ENCODE measurements at places on chromosomes 3 and 15.

DNA sequence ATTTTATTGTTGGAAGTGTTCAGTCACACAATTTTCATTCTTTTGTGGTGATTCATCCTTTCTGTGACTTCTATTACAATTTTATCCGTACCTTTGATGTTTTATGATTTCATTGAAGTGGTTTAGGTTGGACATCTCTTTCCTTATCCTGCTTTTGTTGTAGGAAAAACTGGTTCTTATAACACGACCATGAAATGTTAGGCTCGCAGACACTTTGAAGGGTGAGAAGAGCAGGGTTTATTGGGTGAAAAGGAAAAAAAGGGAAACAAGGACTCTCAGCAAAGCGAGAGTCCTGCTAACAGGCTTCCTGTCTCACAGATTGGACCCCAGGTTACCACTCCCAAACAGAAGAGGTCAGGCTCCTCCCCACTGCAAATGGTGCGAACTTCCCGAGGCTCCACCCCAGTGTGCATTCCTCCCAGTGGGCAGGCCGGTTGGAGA is 257.4 kb downstream of the STXBP5L start:
- no peak for DNase-seq

DNA sequence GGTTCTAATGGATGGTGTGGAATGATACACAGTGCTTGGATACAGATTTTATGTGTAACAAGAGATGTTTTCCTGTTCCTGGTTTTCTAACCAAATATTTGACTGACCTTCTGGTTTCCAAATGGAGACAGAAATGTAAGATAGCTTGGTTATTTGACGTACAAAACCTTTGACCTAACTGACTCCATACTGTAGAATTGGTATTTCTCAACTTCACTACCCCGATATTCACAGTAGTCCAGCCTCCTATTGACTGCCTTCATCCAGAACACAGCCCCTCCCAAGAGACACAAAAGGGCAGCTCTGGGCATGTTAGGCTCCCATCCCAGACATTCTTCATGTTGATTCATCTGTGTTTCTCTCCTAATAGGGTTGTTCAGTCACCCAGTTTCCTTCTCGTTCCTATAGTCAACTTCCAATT is 33.4 kb downstream of the MYO1E start:
- DNase-seq = peak; percentile 82

GRCh38 chr15:34753236-34753894 is 1.4 kb downstream of the GJD2 start:
- DNase-seq = peak; percentile 59

DNA sequence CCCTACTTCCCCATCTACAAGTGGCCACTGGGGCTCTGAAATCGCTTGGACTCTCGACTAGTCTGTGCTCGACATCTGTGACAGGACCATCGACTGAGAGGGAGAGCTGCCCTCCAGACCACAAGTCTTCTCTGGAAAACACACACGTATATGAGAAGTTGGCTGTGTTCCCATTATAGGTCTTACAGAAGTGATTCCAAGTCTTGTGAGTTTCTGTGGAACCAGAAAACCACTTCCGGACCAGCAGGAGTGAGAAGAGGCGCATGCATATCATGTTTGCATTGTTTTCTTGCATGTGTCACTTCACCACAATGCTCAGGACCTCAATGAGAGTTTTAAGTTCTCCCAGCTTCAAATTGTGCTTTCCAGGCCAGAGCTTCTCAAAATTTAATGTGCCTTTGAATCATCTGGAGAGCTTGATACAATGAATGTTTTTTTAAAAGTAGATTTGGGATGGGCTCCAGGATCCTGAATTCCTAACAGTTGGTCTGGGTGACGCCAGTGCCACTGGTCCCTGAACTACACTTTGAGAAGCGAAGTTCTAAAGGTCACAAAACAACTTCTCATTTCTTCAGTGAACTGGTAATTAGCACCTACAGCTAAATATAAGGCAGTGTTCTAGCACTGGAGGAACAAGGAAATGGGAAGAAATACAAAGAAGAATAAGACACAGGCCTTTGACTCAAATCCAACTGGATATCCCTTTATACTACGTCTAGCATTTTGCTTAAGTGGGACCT is 15.7 kb downstream of the LIPC start:
- peak; percentile 81 for DNase-seq

- no peak for DNase-seq
Observed at GRCh38 chr15:101070024-101070423, 150.9 kb downstream of the LRRK1 start.

DNA sequence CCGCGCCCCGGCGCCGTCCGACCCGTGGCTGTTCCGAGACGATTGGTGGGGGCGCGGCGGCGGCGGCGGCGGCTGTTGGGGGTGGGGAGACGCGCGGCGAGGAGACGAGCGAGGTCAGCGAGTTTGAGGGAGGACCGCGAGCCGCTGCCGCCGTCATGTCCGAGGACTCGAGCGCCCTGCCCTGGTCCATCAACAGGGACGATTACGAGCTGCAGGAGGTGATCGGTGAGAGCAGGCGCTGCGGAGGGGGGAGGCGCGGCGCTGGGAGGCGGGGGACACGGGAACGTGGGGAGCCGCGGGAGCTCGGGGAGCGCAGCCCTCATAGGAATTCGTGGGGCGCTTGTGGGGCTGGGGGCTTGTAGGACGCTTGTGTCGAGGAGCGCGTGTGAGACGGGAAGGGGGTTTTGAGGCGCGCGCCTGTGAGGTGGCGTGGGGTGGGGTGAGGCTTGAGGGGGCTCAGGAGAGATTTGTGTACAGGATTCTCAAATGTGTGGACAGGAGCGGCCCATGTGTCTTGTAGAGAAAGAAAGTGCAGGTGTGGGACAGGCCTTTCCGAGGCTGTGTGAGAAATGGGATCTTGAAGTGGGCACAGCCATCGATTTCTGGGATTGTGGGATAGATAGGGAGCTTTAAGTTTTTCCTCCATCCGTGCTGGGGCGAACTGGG is 518 bp downstream of the OXSR1 start:
- DNase-seq = peak; percentile 63

GRCh38 chr15:88472225-88472624 is 4.7 kb downstream of the MRPS11 start:
- DNase-seq = no peak

GRCh38 chr3:171535133-171535532 is 74.9 kb upstream of the TNIK start:
- no peak for DNase-seq

DNA sequence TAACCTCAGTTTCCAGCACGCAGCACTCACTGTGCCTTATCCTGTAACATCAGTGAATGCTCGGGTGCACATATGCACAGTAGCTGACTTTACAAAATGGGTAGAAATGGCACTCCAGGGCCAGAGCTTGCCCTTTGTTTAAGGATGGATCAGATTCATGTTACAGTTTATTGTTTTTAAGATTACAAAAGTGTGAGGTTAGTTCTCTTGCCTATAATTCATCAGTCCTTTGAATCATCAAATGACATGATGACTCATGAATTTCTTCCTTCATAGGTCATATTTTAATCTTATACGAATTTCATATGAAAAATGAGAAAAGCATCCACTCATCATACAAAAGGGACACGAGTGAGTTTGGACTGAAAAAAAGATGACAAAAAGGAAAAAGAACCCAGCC is 545.3 kb downstream of the GBE1 start:
- DNase-seq = peak; percentile 84

- peak; percentile 24 for DNase-seq
Observed at GRCh38 chr3:111521891-111522290, 20.1 kb upstream of the CD96 start.

GRCh38 chr15:53384417-53384816 is 375.0 kb downstream of the WDR72 start:
- no peak for DNase-seq

DNA sequence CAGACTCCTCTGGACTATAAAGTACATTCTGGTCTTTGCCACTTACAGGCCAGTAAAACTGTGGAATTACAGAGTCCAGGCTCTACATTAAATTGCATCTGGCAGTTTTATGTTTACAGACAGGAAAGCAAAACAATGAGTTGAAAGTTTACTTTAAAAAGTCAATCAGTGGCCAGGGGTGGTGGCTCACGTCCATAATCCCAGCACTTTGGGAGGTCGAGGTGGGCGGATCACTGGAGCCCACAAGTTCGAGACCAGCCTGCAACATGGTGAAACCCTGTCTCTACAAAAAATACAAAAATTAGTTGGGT is 53.8 kb downstream of the TM4SF4 start:
- no peak for DNase-seq

DNA sequence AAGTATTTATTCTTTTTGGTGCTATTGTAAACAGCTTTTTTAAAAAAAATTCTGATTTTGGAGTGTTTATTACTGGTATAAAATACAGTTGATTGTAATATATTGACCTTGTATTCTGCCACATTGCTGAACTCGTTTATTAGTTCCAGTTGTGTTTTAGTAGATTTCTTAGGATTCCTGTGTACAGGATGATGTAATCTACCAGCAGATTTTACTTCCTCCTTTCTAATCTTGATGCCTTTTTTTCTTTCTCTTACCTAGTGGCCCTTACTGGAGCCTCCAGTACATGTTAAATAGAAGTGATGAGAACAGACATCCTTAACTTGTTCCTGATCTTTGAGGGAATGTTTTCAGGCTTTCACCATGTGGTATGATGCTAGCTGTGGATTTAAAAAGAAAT is 70.4 kb upstream of the KY start:
- no peak for DNase-seq

- peak; percentile 41 for DNase-seq
Observed at GRCh38 chr3:178072391-178073305, 463.6 kb upstream of the KCNMB2 start.

- DNase-seq = peak; percentile 68
Observed at GRCh38 chr15:62603742-62604141, 438.7 kb upstream of the C2CD4B start.

- DNase-seq = no peak
Observed at GRCh38 chr3:166462891-166463470, 625.8 kb upstream of the BCHE start.

- peak; percentile 28 for DNase-seq
Observed at GRCh38 chr15:69417581-69417980, 3.4 kb downstream of the KIF23 start.

GRCh38 chr3:142852009-142852408 is 36.9 kb downstream of the PCOLCE2 start:
- no peak for DNase-seq

DNA sequence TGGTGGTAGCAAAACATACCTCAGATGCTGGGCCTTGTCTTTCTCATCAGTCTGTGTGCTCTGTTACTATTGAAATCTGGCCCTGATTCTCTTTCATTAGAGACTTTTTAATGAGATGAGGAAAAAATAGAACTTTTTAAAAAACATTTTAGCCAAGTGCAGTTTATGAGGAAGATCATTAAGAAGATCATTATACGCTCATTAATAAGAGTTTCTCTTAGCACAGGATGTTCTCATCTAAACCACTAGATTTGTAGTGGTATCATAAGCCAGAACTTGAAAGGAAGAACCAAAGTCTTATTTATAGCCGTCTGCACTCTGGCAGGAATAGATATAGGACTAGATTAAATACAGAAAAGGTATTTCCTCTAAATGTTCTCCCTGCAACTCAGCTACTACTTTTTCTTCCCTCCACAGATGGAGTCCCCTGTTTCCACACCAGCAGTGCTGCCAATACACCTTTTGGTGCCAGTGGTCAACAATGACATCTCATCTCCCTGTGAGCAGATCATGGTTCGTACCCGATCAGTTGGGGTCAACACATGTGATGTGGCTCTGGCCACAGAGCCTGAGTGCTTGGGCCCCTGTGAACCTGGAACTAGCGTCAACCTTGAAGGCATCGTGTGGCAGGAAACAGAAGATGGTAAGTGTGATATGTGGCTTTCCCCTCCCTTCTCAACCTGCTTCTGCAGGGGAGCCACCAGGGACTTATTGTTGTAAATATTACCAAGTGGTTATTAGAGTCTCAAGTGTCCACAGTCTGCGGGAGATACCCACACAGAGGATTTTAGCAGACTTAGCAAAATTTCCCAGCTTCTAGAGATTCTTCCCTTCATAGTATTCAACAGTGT is 152.8 kb downstream of the RBPMS2 start:
- no peak for DNase-seq

- no peak for DNase-seq
Observed at GRCh38 chr3:175940881-175941280, 1081.7 kb downstream of the NAALADL2 start.

- peak; percentile 25 for DNase-seq
Observed at GRCh38 chr3:147222291-147222690, 184.1 kb downstream of the ZIC4 start.

GRCh38 chr3:19334120-19334519 is 185.8 kb downstream of the KCNH8 start:
- DNase-seq = no peak

DNA sequence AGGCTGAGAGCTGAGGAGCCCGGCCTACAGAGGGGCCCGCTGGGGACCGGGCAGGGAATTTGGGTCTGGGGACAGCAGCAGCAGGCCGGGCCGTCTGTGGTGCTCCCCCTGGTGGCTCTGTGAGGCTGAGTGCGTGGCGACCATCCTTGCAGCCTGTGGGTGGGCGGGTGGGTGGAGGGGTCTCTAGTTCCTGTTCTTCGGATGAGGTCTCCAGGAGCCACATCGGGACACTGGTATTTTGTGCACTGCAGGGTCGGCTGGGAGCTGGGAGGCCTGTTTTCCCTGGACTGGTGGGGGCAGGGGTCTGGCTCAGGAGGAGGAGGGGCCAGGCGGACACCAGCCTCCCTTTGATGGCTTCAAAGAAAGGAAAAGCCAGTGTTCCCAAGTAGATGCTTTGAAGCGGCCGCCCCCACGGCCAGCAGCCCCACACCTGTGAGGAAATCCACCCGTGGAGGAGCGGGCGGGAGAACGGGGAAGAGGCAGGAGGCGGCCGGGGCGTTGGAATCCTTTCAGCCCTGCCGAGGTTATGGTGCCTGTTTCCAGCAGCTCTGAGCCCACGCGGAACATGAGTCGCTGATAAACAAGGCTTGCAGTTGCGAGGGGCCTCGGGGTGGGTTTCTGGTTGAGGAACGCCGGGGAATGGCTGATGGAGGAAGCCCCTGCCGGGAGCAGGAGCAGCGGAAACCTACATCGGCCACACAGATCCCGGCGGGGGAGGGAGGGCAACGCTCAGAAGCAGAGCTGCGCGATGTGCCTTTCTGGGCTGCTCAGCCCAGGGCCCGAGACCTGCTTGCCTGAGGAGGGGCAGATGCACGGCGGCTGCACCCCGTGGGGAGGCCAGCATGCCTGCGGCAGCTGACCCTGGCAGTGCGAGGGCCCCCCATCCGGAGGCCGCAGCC is 154.3 kb downstream of the NSMCE3 start:
- DNase-seq = peak; percentile 45

- peak; percentile 89 for DNase-seq
Observed at GRCh38 chr3:169980055-169980454, 13.4 kb downstream of the SEC62 start.

DNA sequence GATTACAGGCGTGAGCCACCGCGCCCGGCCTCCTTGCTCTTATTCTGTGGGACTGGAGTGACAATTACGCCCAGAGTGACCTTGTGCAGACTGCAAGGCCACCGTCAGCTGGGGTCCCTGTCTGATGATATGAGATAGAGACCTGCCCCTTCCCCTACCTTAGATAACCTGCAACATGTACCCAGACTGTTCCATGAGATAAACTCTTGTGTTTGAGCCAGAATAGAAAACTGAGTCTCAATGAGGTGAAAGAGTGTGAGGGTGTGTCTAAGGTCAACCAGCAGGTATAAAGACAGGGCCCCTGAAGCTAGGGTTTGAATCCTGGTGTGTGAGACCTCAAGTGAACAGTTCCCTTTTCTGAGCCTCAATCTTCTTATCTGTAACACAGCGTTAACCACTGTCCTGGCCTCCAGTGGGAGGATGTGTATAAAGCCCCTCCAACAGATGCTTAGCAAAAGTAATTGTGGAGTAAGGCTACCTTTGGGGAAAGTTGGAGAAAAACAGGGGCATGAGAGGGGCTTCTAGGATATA is 6.0 kb downstream of the TADA3 start:
- no peak for DNase-seq

- DNase-seq = no peak
Observed at GRCh38 chr15:63258658-63259057, 18.7 kb upstream of the APH1B start.
